ENCODE measurements at places on chromosomes 12 and 14.

- no peak for DNase-seq
These were observed 167.6 kb downstream of the NAV3 start for GRCh38 chr12:77998236-77998786.

DNA sequence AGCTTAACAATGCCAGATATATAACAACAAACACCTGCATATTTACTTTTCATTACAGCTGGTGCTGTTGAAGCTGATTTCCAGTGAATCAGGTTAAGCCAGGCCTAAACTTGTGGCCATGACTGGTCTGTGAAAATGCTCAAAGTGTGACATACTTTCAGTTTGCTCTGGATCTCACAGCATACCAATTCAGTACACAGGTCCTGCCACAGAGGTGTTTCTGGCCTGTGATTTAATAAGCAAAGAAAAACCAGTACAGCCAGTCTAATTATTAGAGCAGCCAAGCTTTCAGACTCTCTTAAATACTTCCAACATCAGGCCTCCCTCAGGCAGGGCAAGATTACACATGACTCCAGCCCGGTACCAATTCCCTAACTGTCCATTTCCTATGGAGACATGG is 27.4 kb upstream of the TMCC3 start:
- no peak for DNase-seq

- DNase-seq = peak; percentile 99
These were observed 7.9 kb downstream of the DYNC1H1 start for GRCh38 chr14:101972126-101972866.

DNA sequence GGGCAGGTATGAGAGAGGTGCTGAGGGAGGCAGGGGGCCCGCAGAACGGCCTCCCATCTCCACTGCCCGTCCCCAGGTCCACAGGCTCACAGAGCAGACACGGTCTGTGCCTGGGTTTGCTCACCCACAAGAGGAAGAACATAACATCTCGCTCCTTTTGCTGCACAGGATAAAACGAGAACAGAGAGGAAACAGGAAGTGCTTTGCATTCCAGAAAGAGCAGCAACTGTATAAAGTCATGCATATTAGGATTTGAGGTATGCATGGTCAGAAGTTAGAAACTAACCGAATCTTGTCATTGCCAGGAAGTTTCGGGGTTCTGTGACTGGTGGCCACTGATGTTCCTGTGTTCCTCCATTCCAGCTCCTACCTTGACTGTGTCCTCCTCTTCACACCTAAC is 25.0 kb downstream of the NTF3 start:
- DNase-seq = peak; percentile 26

- no peak for DNase-seq
These were observed 6.9 kb upstream of the KRT72 start for GRCh38 chr12:52608161-52608560.

DNA sequence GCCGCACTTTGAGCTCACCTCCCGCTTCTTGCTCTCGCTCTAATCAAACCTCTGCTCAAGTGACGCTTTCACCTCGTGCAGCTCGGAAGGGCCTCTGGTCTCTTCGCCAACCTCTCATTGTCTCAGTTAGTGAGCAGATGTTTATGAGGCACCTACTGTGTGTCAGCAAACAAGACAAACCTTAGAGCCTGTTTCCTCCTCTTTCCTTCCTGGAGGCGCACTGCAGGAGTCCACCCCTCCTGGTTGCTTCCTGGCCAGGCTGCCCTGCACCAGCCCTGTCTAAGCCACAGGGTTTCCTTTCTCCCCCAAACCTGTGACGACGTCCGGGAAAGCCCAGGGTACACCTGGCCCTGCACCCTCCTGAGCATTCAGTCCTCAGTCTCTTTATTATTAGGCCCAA is 84.2 kb downstream of the PHETA1 start:
- no peak for DNase-seq

GRCh38 chr12:46089414-46090162 is 99.2 kb upstream of the SCAF11 start:
- DNase-seq = no peak

DNA sequence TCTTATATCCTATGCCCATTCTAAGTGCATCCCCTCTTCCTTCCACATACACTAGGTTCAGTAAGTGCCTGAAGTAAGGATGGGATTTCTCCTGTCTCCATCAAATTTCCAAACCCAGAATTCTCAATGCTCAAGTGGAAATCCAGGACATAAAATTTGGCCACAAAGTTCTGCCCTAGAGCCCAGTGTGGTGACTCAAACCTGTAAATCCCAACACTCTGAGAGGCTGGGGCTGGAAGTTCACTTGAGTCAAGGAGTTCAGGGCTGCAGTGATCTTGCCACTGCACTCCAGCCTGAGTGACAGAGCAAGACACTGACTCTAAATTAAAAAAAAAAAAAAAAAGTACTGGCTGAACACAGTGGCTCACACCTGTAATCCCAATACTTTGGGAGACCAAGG is 4.5 kb upstream of the ARF3 start:
- DNase-seq = no peak

DNA sequence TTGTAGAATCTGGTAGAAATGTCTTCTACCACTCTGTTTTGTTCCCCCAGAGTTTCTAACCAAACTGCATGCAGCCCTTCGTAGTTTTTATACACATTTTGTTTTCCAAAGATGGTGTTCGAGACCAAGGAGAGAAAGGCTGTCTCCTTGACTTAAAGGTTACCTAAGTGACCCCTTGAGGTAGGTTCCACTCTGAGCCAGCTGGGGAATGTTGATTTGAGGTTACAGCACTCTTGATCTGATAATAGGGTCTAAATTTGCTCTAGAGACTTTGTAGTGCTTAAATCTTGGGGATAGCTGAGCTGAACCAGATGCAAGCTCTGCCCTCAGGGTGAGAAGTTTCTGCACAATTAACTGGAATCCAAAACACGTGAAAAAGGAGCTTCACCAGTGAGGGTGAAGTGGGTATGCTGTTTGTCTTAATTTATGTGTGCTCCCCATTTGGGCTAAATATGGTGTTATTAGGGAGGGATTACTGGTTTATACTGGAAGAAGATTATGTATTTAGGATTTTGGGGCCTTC is 3.1 kb downstream of the TMBIM6 start:
- no peak for DNase-seq

- DNase-seq = no peak
These were observed 9.9 kb downstream of the DIP2B start for GRCh38 chr12:50514526-50515276.
